Uterine smooth muscle cell (primary cell): ENCODE measurements at places on chromosomes 11 and 22. TPM values are rescaled to one million over a fixed set of nuclear protein-coding genes. Genes with fewer than 3 reads are reported as not detected.

ANKK1 gene
- total RNA-seq, result under 0.01 and 0.11 TPM in 2 replicates

ASRGL1 gene
- total RNA-seq, result 0.12 and 1.00 TPM in 2 replicates

HTR3A gene
- total RNA-seq, result under 0.01 TPM in 1 of 2 replicates, not detected in the other

CCDC116 gene
- total RNA-seq, result 0.22 and 0.25 TPM in 2 replicates

CASTOR1 gene
- total RNA-seq, result 3.0 and 7.7 TPM in 2 replicates

NAT10 gene
- 16.7 and 19.3 TPM in 2 replicates for total RNA-seq

ARHGAP20 gene
- 3.6 and 4.5 TPM in 2 replicates for total RNA-seq

OMP gene
- total RNA-seq, result 0.75 TPM in 1 of 2 replicates, not detected in the other

OR51B4 gene
- 0.11 TPM in 1 of 2 replicates, not detected in the other for total RNA-seq

ANO1 gene
- total RNA-seq, result not detected in 2 replicates

EMSY gene
- total RNA-seq, result 11.1 and 15.4 TPM in 2 replicates
